CD4-positive, alpha-beta T cell treated with Interleukin-10 for 1 hour (primary cell): ENCODE measurements at places on chromosomes 3 and 15.

DNA sequence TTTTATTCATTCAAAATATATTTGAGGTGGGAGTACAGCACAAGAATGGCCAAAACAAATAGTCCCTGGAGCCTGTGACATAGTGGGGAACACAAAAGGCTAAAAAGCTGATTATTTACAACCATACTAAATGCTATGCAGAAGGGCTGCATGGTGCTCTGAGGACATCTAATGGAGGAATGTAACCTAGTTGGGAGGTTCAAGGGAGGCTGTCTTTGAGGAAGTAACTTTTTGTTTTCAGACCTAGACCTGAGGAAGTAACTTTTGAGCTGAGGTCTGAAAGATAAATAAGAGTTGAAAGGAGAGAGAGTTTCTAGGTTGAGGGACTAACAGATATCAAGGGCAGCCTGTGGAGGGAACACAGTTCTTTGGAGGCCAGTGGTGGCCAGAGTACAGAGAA, 34.8 kb upstream of the RASA2 start:
- DNase-seq = peak; percentile 70

- no peak for DNase-seq
Observed at GRCh38 chr15:86630946-86631345, 551.3 kb downstream of the AGBL1 start.

- DNase-seq = no peak
Observed at GRCh38 chr3:56200251-56200650, 268.0 kb downstream of the ERC2 start.

GRCh38 chr15:74350295-74351275, 16.9 kb downstream of the CYP11A1 start:
- DNase-seq = no peak

- no peak for DNase-seq
Observed at GRCh38 chr3:194279701-194280360, 71.3 kb downstream of the CPN2 start.

DNA sequence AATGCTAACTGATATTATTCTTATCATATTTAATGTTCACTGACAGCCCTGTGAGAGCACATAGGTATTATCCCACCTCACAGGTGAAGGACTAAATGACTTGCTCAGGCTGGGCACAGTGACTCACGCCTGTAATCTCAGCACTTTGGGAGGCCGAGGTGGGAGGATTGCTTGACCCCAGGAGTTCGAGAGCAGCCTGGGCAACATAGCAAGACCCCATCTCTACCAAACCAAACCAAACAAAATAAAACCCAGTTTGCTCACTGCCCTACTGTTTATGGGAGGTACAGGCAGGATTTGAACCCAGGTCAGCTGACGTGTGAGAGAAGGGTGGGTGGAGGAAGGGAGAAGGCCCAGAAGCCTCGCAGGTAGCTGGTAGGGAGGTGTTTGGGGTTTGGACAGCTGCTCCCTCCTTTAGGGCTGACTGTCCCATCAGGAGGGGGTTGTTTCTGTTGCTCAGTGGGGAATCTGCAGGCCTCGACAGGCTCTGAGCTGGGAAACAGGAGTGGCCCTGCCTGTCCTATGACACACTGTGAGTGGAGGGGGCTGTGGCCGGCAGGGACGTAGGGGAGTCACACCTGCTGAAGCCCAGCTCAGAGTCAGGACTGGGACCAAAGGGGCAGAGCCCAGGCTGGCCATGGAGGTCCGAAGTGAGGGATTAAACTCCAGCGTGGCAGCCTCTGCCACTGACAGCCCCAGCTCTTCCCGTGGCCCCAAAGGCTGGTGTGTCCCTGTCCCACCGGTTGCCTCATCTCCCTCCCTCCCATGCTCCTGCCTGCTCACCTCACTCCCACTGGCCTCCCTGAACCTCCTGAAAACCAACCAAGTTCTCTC, 25.3 kb downstream of the BHLHE40 start:
- DNase-seq = no peak

DNA sequence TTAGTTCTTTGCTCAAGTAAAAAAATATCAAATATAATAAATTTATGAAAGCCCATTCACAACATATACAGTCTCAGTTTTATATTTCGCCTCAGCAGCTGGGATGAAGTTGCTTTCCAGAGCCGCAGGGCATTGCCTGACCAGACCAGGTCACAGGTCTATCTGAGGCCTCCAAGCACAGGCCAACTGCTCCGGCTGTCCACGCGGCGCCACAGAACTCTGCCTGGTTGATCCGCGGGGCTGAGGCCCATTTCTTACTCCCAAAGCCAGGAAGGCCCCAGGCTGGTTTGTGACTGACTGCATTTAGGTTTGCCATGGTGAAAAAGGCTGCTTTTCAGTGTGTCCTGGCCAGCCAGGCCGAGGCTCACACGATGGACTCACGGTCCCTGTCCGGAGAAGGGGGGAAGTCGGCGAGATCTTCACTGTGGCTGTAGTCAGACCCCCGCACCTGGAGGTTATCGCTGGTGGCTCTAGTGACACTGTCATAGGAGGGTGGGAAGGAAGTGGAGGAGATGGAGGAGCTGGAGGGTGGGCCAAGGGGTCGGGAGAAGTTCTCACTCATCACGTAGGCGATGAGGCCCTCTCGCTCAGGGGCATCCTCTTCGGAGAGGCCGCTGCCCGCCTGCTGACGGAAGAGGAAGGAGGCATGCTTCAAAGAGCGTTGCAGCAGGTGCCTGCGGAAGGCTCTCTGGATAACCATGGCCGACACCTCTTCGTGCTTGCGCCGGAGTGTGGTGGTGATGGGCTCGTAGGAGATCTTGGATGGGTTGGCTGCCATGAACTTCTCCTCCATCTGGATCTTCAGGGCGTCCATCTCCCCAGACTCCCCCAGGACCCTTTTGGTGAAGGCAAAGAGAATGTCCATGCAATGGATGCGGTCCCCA, 54.1 kb downstream of the EXOG start:
- DNase-seq = no peak

DNA sequence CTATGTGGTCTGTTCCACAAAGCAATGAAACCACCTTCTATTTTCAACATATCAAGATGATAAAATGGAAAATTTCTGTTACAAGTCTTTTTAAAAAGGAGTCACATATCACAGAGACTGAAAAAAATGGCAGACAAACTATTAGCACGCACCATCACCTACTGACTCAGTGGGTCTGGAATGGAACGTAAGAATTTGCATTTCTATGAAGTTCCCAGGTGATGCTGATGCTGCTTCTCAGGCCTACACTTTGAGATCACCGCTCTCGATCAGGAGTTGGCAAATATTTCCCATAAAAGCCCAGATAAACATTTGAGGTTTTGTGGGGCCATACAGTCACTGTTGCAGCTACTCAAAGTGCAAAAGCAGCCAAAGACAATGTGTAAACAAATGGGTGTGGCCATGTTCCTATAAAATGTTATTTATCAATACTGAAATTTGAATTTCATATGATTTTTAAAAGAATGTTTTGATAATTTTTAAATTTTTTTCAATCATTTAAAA, 142.9 kb downstream of the ADAM10 start:
- no peak for DNase-seq

- DNase-seq = no peak
Observed at GRCh38 chr15:61309031-61309511, 80.0 kb upstream of the RORA start.

DNA sequence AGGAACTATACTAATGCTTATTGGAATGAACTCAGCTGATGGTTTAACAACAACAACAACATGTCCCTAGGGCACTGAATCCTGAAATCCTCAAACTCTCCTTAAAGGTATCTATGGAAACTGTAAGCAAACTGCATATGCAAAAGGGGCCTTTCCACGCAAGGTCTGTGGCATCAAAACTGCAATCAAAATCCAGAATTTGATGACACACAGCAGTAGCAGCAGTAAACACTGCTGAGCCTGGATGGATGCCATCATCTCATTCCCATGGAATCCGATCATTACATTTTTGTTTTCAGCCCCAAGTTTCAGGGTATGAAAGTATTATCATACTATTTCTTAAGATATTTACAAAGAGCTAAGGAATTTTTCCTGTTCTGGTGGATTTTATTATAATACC, 399.7 kb downstream of the VPS13C start:
- no peak for DNase-seq

- no peak for DNase-seq
Observed at GRCh38 chr3:100600181-100601042, 9.0 kb upstream of the ADGRG7 start.

GRCh38 chr3:38805004-38805403, 11.0 kb downstream of the SCN10A start:
- DNase-seq = no peak

- no peak for DNase-seq
Observed at GRCh38 chr3:178915365-178915764, 156.2 kb downstream of the ZMAT3 start.

DNA sequence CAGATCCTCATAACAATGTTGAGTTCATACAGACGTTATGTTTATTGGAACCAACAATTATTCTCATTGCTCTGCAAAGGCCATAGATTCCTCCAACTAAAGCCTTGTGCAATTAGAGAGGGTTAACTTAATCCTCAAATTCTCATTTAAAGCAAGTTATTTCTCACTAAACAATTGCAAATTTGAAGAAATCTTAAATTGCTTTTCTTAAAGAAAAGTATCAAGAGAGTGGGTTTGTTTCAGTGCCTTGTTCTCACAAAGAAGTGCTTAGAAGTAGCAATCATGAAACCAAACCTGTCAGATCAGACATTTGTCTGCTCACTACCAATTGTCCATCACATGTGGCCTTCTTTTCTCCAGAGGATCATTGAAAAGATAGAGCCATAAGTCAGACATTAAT, 124.8 kb downstream of the KCNH8 start:
- DNase-seq = no peak
